Activated T-cell treated with anti-CD3 and anti-CD28 coated beads for 4 hours (primary cell): ENCODE measurements at places on chromosomes 1 and 21.

GRCh38 chr1:3219005-3219790, 150.2 kb downstream of the PRDM16 start:
- no peak for DNase-seq

- DNase-seq: no peak
Observed at GRCh38 chr1:206047271-206047670, 5.7 kb upstream of the RHEX start.

DNA sequence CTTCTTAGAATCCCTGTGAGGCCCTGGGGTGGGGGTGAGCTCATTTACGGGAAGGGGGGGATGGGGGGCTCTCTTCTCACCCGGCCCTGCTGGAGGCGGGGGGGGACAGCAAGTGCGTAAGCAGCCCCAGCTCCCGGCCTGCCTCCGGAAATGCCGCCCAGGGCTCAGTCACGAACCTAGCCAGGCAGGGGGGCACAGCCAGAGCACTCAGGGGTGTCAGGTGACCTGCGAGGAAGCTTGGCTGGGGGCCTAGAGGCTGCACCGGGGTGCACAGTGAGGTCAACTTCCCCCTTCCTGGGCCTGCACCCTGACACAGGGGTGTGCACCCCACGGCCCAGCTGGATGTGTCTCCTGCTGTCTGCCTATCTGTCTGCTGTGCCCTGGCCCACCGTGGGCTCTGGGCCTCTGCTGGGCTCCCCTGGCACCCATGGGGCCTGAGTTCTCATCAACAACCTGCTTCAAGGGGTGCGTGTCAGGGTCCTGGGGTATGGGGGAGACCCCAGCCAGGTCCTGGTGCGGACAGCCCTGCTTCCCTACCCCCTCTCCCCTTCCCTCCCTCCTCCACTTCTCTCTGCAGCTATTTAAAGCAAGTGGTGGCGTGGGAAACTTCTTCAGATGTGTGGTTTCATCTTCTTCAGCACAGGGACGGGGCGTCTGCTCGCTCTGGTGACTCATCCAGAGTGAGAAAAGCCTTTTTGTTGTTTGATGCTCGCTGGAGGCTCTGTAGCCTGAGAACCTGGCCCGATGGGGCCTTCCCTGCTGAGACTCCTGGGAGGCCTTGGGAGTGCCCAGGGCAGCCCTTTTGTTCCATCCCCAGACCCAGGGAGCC, 92.5 kb upstream of the RUNX3 start:
- peak; percentile 86 for DNase-seq

GRCh38 chr1:54401799-54402198, 4.4 kb downstream of the SSBP3 start:
- DNase-seq: no peak

- DNase-seq: no peak
Observed at GRCh38 chr1:169263059-169263458, 104.5 kb downstream of the NME7 start.

DNA sequence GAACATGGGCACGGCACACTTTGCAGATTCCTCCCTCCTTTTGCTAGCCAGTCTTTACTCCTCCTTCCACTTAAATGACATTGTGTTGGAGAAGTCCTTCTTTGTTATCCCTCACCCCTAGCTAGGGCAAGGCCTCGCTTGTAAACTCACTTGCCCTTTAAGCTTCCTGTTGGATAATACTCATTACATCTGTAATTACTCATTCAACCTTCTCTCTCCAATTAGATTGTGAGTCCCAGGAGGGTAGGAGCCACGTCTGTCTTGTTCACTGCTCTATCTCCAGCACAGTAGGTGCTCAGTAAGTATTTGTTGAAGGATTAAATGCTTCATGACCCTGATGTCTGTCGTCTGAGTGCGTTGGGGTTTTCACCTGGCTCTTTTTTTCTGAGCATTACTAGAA, 98.7 kb upstream of the USP24 start:
- no peak for DNase-seq

GRCh38 chr21:41247561-41248545, 68.7 kb upstream of the FAM3B start:
- no peak for DNase-seq

DNA sequence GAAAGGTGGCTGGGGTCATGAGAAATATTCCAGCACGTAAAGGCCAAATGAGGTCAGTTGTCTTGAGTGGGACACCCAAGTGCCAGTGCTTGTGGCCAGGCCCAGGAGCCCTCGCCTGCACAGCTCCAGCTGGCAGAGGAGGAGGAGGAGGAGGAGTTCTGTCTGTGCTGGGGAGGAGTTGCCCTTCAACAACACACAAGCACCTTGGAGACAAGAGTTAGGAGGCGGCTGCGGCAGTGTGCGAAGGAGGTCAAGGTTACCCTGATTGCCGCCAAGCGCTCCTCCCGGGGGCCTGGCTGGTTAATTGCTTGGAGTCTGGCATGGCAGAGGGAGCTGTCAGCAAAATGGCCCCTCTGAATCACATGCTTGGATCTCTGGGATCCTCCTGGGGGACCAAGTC, 45.1 kb downstream of the GRIK3 start:
- no peak for DNase-seq

DNA sequence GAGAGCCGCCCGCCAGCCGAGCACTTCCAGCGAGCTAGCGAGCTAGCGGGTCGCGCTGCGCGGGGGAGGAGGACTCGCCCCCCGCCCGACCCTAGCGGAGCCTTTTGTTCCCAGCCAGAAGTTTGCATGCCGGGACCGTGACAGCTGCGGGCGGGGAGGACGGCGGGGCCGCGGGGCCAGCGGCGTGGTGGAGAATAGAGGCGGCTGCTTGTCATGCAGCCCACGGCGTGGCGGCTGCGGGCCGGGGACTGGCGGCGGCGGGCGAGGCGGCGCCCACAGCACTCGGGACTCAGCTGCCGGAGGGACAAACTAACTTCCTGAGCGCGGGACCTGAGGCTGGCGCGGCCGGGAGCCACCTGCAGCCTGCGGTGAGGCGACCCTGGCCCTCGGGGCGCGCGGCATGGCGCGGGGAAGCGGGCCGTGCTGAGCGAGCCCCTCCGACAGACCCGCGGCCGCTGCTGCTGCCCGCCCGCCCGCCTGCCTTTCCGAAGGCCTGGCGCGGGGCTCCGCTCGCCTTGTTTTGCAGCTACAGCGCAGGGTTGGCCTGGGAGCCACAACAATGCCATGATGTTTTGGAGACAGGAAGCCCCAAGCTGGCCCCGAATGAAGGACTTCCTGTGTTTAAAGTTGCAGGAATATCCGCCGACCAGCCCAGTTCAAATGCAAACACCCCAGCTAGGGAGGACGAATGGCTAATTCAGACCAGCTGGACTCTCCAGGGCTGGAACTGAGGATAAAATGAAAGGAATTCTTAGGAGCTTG, 82.2 kb upstream of the BMP8A start:
- no peak for DNase-seq

DNA sequence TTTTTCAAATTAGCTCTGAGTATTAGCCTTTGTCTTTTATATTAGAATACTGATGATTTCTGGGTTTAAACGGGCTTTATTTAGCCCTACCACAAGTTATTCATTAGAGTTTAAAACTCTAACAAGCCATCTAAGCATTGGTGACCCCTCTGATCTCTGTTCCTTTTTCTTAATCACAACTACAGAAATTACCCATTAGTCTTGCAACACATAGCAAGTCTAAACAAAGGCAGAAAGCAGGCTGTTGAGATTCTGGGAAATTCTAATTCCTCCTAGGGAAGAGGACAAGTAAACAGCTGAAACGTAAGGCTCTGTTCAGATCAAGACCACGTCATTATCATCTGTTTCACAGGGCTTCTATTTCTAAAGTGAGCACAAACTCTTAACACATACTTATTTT, 491.2 kb upstream of the ZRANB2 start:
- DNase-seq: no peak

DNA sequence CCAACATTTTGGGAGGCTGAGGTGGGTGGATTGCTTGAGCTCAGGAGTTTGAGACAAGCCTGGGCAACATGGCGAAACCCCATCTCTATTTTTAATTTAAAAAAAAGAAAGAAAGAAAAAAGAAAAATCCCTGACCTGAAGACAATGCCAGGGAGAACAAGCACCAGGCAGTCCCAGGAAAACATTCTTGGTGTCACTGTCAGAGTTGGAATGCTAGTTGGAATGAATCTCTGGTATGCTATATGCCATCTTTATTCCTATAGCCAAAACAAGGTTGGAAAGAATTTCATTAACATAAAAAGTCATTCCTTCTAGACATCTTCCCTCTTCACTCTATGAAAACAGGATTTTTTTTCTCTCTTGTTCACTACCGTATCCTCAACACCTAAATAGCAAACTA, 2.8 kb downstream of the DNAJC8 start:
- DNase-seq: no peak

DNA sequence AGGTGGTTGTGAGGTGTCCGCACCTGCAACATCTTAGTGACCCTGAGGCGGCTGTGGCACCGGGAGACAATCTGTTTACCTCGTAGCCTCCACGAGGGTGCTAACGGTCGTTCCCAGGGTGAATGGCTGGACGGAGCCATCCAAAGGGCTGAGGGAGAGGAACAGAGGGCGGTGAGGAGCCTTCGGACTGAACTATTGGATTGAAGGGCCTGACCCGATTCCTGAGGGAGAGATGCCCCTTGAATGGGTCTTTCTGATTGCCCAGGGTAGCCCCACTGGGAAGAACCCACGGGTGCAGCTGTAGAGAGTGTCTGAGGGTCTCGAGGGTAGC, 2.3 kb downstream of the NR5A2 start:
- DNase-seq: no peak

- no peak for DNase-seq
Observed at GRCh38 chr21:35119501-35120047, 70.5 kb upstream of the RUNX1 start.

DNA sequence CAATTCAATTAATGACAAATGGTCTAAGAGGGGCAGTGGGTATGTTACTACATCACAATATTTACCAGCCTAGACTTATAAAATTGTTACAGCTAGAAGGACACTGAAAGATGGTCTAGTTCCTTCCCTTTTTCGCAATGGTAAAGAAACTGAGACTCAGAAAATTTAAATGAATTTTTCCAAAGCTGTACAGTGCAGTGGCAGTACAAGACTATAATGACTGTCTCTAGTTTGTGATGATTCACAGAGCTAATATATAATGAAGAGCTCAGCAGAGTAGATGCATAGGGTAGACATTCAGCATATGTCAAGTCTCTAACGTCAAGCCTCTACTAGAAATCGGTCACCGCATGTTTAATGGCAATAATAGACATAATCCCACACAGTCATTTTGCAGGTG, 4.6 kb downstream of the PLPP3 start:
- no peak for DNase-seq

GRCh38 chr21:42545745-42546144, 32.1 kb downstream of the SLC37A1 start:
- no peak for DNase-seq

DNA sequence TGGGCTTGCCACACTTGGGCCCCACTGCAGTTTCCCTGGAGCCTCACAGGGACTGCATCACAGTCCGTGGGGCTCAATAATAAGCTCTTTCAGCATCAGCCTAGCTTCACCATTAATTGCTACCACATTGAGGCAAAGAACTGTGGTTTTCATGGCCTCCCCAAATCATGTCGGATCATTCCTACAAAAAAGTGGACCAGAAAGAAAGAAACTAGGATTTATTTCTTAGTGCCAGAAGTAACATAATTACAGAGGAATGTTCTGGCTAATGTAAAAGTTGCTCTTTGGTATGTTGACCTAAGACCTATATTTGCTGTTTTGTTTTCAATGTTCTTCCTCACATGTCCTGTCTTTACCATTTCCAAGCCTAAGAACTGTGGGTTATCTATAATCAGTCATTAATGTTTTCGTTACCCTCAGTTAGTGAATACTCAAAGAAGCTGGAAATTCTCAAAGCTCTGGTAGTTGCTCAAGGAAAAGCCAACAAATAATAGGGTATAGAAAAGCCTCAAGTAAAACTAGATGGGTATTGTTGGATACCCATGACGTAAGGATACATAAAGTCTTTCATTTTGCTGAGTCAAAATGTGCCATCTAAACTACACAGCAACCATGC, 173.9 kb downstream of the LTN1 start:
- DNase-seq: no peak

DNA sequence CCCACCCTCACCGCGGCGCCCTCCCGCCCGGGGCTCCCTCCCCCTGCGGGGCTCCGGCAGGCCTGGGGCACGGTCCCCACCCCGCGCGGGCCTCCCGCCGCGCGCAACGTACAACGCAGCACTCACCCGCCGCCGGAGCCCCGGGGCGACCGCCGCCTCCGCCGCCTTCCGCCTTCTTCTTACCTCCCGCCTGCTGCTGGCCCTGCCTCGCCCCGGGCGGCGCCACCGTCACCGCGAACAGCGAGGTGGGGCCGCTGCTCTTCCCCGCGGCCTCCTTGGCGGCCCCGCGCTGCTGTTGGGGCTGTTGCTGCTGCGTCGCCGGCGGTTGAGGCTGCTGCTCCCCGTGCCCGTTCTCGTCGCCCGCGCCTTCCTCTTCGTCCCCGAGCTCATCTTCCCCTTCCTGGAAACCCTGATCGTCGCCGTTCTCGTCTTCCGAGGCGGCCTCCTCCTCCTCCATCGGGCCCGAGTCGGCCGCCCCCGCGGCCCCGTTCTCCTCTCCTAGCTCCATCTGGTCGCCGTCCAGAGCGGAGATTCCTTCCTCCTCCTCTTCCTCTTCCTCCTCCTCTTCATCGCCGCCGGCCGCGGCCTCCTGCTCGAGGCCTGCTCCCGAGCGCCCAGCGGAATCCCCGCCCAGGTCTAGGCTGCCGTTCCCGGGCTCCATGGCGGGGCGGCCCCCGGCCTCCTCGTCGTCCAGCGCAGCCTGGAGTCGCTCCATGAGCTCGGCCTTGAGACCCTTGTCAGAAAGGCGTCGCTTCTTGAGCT, 671 bp downstream of the HNRNPU start:
- peak; percentile 29 for DNase-seq

- DNase-seq: no peak
Observed at GRCh38 chr1:218374401-218375353, 29.5 kb downstream of the TGFB2 start.

DNA sequence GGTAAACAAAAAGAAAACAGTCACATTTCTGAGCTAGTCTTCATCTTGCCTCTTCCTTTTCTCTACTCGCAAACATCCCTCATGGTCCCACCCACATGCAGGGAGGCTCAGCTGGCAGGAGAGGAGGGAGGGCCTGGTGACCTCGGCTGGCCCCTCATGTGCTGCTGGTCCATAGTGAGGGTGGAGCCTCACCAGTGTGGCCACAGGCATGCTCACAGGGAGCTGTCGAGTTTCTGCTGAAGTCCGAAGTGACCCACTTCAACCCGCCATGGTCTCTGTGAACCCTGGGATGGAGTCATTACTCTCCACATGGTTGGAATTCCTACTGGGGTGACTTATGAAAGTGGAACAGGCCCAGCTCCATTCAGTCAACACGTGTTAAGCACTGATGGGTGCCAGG, 253.4 kb downstream of the RHOU start:
- no peak for DNase-seq

DNA sequence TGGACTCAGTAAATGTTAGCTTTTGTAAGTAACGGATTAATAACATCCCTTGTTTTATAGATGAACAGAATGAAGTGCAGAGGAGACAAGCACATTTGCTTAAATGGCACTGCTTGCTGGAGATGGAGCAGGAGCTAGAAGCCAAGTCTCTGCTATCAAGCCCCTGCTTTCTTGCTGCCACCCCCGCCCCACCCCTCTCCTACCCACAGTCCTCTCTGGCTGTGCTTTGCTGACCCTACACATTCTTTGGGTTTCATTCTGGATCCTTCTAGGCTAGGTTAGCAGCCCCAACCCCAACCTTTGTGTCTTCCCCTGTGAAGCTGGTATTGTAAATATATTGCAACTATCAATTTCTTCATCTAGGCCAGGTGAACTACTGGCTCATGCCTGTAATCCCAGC, 77.5 kb upstream of the CAPZB start:
- no peak for DNase-seq

GRCh38 chr1:63774617-63775417, 1.0 kb downstream of the ROR1 start:
- no peak for DNase-seq
